Activated gamma-delta T cell treated with Interleukin-2 at 50 U/mL for 16 hours (primary cell): ENCODE measurements at places on chromosomes 1 and 21.

DNA sequence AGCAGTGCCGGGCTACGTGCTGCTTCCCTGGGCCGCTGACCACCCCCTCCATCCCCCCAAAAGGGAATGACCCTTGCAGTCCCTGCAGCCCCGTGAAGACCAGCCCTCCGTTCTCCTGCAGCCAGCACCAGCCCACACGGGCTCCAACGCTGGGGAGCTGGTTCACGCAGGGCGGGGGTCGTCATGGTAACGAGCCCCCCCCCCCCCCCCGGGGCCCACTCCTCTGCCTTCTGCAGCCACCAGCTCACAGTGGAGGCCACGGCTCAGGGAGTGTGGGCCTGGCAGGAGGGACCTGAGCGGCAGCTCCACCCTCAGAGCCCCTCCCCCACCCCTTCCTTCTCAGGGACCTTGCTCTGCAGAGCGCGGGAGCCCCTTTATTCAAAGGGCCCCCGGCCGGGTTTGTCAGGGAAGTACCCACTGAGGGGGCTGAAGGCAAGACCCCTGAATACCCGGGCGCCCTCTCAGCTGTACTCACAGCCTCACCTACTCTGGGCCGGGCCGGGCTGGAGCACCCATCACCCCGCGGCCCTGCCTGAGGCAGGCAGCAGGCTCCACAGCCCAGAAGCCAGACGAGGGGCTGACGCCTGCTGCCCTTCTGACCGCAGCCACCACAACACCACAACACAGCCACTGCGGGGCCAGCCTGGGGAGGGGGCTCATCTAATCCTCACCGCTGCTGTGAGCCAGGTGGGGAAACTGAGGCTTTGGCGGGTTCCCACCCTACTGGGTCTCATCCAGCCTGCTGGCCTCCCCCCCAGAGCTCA is 12.6 kb downstream of the MEGF6 start:
- no peak for DNase-seq

DNA sequence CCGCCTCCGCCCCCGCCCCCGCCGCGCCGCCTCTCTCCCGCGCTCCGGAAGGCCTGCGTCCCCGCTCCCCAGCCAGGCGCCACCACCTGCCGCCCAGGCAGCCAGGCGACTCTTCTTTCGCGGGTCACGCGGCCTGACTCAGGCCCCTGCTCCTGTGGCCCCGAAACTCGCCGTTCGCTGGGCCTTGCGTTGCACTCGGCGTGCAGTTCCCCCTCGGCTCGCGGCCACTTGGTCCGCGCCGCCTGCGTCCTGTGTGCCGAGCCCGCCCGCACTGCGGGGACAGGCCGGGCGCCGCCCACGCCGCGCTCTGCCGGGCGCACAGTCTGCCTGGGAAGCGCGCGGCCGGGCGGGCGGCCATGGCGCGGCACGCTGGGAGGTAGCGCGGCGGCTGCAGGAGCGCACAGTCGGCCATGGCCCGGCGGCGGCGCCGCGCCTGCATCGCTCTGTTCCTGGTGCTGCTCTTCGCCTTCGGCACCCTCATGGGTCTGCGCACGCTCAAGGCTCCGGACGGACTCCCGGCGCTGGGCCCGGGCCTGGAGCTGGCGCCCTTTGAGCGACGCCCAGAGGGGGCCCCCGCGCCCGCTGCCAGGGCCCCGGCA is at the start of gene MANEAL:
TSS of gene MANEAL (plus strand) at position 75 of the 599 bp plus-strand sequence. CDS start at position 411, 336 bp downstream.
- peak; percentile 13 for DNase-seq

GRCh38 chr1:244302876-244303609 is 148.7 kb downstream of the ADSS2 start:
- no peak for DNase-seq

GRCh38 chr1:42319871-42320484 is 15.1 kb downstream of the FOXJ3 start:
- DNase-seq = peak; percentile 58

- no peak for DNase-seq
Observed at GRCh38 chr1:231931846-231932454, 305.4 kb downstream of the DISC1 start.
